ENCODE measurements at places on chromosomes 4 and X.

GRCh38 chr4:42653626-42654560 lies 3.0 kb downstream of the ATP8A1 start:
- DNase-seq: no peak

GRCh38 chr4:86274642-86275041 lies 85.2 kb downstream of the MAPK10 start:
- DNase-seq: no peak

DNA sequence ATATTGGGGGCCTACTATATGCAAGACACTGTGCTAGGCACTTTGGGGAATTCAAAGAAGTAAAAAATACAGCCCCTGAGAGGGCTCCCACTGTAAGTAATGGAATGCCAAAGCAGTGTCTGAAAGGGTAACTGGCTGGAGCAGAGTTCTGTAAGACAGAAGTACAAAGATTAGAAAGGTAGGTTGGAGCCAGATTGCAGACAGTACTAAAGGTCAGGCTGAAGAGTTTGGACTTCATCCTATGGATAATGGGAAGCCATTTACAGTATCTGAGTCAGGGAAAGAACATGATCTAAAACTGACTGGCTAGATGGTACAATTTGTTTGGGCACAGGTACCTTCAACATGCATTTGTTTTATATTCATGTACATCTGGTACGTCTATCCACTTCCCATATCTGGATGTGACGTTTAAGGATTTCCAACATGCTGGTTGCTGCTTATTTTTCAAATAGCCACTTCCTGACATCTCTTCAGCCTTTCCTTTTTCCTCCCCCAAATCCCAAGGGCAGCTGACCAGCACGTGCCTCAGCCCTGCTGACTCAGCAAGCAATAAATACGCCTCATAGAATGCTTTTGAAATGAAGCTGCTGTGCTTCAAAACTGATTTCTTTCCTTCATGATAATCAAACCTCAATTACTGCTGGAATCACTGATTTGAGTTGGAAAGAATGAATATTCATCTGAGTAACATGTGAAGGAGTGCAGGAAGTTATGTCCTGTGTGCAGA lies 9.5 kb downstream of the ENOX2 start:
- DNase-seq: no peak

DNA sequence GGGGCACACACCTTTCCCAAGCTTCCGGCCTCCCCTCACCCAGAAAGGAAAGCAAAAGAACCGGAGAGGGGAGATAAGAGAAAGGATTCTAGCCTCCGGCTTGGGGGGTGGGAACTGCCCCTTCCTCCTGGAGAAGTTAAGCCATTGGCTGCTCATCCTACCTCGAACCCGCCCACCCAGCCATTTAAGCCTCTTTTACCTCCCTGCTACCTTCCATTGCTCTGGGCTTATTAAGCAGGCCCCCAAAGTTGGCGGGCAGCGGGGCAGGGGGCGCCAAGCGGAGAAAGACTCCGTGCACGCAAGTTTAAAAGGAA lies 2.3 kb downstream of the MAML3 start:
- DNase-seq: no peak

GRCh38 chrX:34371754-34372153 lies 239.6 kb upstream of the FAM47A start:
- DNase-seq: no peak

- no peak for DNase-seq
Measured at GRCh38 chrX:96591421-96591820, 93.2 kb upstream of the DIAPH2 start.

DNA sequence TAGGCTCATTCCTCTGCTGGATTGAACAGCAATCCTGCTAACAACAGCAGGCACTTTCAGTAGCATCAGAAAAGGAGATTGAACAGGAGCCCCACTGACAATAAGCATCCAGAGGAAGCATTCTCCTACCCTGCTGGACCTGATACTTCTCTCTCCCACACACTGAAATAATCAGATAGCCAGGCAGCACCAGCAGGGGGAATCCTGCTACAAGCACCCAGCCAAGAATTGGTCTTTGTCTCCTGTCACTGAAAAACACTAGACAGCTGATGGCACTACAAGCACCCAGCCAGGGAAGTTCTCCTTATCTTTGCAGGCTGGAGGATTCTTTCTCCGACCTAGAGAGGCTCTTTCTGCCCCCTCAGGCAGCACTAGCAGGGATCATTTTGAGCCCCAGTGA lies 444.3 kb upstream of the GRIA3 start:
- DNase-seq: no peak

GRCh38 chr4:173494013-173494970 lies 35.7 kb downstream of the HAND2 start:
- DNase-seq: peak; percentile 85

- no peak for DNase-seq
Measured at GRCh38 chr4:152464030-152464823, 71.7 kb downstream of the FBXW7 start.

DNA sequence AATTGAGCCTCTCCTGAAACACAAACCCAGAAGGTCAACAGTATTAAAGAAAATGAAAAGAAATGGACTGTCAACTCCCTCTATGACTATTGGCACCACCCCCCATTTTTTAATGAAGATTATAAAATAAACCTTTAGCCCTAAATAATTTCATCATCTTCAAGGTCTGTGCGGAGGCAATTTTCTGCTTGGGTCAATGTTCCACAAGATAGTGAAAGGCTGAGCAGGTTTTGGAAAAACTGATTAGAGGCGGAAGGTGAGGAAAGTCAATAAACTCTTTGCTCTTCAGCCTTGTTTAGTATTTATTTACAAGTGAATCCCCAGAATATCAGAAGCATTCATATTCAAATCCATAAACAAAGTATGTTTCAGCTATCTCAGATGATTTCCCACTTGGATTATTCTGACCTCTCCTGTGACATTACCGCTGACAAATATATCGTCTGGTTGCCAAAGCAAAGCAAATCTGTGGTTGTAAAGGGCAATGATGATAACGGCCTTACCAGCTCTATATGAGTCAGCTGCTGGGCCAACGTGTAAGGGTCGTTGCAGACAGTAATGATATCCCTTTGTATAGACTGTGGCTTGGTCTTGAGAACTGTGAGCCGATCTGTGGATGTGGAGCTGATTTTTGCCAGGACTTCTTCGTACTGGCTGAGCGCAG lies 24.0 kb downstream of the RASGEF1B start:
- no peak for DNase-seq

- no peak for DNase-seq
Measured at GRCh38 chr4:54585321-54586000, 72.3 kb upstream of the KIT start.

- no peak for DNase-seq
Measured at GRCh38 chr4:173056710-173057109, 111.9 kb upstream of the GALNT7 start.

- DNase-seq: no peak
Measured at GRCh38 chr4:102694791-102695190, 66.0 kb downstream of the MANBA start.

DNA sequence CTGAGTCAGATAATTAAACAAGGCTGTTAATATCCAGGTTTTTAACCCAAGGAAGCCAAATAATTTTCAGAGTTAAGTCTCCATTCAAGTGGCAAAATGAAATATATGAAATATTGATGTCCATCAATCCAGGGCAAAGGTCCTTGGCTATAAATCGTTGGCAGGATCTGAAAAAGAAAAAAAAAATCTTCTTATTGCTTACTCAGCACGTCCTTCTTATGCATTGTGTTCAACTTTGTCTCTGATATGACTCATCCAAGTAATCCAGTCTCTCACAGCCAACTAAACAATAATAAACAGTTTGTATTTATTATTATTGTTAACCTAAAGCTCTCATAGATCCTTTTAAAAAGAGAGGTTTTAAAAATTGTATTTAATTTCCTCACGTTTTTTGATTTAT lies 851.2 kb downstream of the ADGRL3 start:
- no peak for DNase-seq

- DNase-seq: no peak
Measured at GRCh38 chr4:145380123-145380522, 101.5 kb upstream of the SMAD1 start.

- DNase-seq: no peak
Measured at GRCh38 chr4:125522992-125523391, 208.2 kb downstream of the FAT4 start.

- no peak for DNase-seq
Measured at GRCh38 chr4:57103051-57103450, 7.1 kb downstream of the IGFBP7 start.

- DNase-seq: no peak
Measured at GRCh38 chrX:40262157-40263013, 164.6 kb upstream of the BCOR start.

GRCh38 chr4:38519666-38520065 lies 144.3 kb upstream of the KLF3 start:
- no peak for DNase-seq

DNA sequence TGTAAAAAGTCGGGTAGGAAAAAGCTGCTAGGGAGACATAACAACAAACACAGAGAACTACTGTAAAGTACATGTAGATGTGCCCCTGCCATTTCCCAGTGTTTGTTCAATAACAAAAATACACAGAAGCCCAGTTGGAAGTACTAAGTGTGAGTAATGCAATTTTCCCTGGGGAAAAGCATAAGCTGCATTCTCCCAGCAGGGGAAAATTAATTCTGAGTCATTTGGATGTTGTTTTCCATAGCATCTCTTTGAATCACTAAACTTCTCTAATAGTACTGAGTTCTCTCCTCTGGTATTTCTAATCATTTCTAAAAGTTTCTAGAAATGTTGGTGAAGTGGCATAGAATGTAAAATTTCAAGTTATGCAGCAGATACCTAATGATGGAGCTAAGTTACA lies 1114.9 kb downstream of the C4orf33 start:
- DNase-seq: no peak

All from GM12865 (cell line).